ENCODE measurements at places on chromosomes 2 and 18.

DNA sequence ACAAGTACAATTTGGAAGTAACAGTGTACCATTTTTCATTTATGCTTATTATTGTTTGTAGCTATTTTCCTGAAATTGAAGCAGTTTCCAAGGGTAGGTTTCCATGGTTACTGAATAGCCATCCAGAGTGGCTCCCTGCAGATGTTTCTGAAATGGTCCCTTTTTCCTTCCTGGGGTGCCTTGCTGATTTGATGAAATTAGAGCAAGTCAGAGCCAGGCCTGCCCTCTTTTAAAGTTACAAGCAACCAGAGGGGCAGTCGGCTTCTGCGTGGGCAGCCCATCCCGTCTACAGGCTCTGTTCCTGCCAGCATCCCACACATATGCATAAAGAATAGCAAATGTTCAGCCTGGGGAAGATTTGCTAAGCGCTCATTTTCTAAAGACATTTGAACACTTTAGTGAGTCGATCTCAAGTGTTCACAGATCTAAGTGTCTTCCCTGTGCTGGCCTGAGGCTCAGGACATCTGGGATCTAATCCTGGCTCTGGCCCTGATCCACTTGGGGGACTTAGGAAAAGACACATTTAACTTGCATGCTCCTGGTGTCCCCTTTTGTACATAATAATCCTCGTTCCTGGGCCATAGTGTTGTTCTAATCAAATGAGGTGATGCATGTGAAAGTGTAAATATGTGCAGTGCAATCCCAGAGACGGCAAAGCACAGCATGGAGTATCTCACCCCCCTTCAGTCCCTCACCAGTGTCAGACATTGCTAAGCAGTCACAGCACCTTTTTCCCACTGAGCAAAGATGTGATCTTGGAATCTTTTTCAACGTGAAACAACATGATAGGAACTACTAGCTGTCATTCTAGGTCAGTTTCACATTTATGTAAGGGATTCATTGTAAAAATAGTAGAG lies 92.2 kb downstream of the STPG4 start:
- DNase-seq: no peak

DNA sequence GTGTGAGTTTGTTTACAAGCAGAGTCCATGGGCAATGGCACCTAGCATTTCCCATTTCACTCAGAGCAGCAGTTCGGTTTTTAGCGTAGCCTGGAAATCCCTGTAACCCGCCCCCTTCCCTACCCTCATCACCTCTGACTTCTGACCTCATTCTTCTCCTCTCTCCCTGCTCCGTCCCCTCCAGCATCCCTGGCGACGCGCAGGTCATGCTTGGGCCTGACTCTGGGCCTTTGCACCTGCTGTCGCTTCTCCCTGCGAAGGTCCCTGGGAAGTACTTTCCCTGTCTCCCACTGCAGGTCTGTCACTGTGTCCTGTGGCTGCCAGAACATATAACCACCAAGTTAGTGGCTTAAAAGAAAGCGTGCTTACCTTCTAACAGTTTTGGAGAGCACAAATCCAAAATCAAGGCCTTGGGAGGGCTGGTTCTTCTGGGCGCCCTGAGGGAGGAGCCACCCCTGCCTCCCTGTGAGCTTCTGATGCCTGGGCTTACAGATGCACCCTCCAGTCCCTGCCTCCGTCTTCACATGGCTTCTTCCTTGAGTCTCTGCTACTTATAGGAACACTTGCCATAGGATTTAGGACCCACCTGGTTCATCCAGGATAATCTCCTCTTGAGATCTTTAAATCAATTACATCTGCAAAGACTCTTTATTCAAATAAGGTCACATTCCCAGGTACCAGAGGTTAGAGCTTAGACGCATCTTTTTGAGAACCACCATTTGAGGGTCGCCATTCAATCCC lies 8.1 kb upstream of the RAB17 start:
- no peak for DNase-seq

- no peak for DNase-seq
These were observed 468.3 kb upstream of the RAB12 start for GRCh38 chr18:8140841-8141501.

- no peak for DNase-seq
These were observed 50.0 kb downstream of the ASAP2 start for GRCh38 chr2:9256570-9257043.

- no peak for DNase-seq
These were observed 4.8 kb upstream of the PDIA6 start for GRCh38 chr2:10817413-10817812.

GRCh38 chr2:127985735-127986134 lies 42.1 kb downstream of the SAP130 start:
- DNase-seq: no peak

DNA sequence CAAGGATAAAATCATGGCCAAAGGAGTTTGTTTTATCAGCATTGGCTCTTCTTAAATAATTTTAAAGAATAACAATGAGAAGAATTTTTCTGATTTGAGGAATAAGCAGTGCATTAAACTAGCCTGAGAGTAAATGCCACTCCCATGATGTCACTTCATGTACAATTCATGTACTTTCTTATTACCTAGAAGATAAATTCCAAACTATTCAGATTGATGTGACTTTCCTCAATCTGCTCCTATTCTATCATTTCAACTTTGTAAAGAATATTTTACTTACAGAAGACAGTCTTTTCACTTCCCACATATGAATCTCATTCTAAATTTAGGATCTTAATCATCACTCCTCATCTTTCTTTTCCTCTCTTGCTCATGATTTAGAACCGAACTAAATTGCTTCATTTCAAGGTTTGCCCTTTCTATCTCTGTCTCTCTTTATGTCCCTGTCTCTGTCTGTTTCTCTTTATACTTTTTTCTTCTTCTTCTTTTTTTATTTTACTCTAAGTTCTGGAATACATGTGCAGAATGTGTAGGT lies 1142.0 kb upstream of the PIK3C3 start:
- DNase-seq: no peak

- DNase-seq: no peak
These were observed 1.7 kb downstream of the CCBE1 start for GRCh38 chr18:59695551-59695950.

DNA sequence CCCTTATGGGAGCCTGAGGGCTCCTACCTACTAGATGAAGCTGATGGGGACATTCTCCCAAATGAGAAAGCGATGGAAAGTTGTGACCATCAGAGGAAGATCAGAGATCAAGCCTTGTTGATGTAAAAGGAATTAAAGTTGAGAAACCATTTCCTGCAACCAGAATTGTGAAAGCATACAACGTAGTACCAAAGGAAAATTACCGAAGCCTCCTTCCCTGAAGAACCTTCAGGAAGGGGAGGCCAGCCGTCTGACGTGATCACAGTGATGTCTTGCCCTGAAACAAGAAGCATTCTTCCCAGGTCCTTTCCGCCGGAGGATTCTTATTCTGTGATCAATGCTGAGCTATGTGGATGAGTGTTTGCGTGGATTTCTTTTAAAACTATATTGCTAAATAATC lies 211.6 kb upstream of the TNP1 start:
- DNase-seq: no peak

- no peak for DNase-seq
These were observed 1919.9 kb upstream of the LRRTM1 start for GRCh38 chr2:82224301-82224940.

DNA sequence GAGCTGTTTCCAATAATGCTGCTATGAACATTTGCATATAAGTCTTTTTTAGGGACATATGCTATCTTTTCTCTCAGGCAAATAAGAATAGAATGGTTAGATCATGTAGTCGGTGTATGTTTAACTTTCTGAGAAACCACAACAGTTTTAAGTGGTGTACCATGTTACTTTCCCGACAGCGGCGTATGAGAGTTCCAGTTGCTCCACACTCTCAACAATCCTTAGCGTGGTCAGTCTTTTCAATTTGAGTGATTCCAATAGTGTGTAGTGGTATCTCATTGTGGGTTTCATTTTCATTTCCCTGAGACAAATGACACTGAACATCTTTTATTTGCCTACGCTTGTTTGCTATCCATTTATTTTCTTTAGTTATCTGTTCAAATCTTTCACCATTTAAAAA lies 149.5 kb downstream of the ACOXL start:
- DNase-seq: no peak

- DNase-seq: no peak
These were observed 273.8 kb upstream of the LYPD1 start for GRCh38 chr2:132943829-132944228.

- DNase-seq: peak; percentile 75
These were observed 90.5 kb downstream of the MYOM1 start for GRCh38 chr18:3129053-3129864.

DNA sequence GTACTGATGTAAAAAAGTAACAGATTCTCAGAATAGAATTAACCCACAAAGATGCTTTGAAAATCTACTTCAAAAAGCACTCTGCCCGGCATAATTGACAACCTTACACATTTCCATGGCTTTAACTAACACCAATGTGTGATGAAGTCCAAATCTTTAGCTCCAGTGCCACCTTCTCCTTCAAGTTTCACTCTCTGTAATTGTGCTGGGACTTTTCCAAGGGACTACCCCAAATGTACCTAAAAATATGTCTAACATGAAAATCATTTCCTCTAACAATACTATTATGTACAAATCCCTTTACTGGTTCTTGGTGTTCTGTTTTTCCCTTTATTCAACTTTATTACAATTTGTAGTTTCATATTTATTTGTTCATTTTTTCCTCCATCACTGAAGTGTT lies 20.6 kb upstream of the UBE2E3 start:
- DNase-seq: no peak

GRCh38 chr2:188979187-188980114 lies 5.3 kb downstream of the COL3A1 start:
- no peak for DNase-seq

GRCh38 chr2:53969968-53970723 lies 647 bp downstream of the PSME4 start:
- DNase-seq: no peak

GRCh38 chr2:74199871-74200305 lies 1.5 kb downstream of the MTHFD2 start:
- DNase-seq: no peak

DNA sequence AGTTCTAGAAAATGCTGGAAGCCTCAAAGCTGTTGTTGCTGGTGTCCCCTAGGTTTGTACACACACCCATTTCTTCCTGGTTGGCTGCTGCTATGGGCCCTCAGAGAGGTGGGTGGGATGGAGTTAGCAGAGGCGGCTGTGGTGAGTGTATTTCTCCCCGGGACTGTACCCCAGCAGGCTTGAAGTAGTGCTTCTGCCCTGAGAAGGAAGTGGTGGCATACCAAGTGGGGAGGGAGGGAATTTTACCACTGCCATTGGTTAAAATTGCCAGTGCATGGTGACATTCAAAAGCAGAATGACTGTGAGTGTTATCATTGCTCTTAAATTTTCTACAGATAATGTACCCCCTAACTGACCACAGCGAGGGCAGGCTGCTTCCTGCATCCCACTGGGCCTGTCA lies 125.6 kb upstream of the CAPN13 start:
- DNase-seq: no peak

DNA sequence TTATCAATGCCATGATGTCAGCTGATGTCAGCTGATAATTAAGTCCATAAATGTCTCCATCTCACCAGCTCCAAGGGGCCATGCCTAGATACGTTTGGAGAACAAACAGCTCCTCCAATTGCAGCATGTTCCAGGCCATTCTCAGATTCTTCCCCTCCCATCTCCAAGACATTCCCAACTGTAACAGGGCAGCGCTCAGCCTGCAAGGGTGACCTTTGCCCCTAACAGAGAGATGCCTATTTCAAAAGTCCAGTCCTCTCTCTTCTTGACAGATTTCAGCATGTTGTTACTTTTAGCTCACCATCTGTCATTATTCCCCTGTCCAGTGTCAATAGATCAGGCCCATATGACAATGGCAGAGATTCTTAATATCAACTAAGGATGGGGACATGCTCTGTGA lies 9.9 kb downstream of the PSD4 start:
- DNase-seq: no peak

GRCh38 chr2:219000569-219000960 lies 7.3 kb upstream of the CRYBA2 start:
- no peak for DNase-seq

GRCh38 chr2:8579485-8580085 lies 102.3 kb upstream of the ID2 start:
- no peak for DNase-seq
